ENCODE measurements at places on chromosomes 7 and 10.

- DNase-seq, result no peak
These were observed 3.3 kb downstream of the NUDT13 start for GRCh38 chr10:73113551-73113950.

DNA sequence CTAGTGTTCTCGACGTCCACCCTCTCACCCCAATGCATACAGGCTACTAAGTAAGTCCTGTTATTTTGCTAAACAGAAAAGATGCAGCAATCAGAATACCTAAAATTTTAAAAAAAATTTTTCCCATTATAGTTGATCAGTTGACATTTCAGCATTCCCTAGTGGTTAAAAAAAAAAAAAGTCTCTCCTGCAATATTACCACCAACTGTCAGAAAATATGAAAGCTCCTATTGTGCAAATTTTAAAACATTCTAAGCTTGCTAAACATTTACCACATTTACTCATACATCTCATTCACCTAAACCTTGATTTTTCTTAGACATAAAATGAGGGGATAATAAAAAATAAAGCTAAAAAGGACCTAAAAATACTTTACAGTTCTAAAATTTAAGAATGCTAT is 165.6 kb downstream of the AVL9 start:
- no peak for DNase-seq

GRCh38 chr10:20744821-20745220 is 152.3 kb downstream of the NEBL start:
- no peak for DNase-seq

GRCh38 chr10:101580486-101581399 is 7.3 kb downstream of the POLL start:
- no peak for DNase-seq

- no peak for DNase-seq
These were observed 227.7 kb downstream of the CUX1 start for GRCh38 chr7:102044984-102045673.

DNA sequence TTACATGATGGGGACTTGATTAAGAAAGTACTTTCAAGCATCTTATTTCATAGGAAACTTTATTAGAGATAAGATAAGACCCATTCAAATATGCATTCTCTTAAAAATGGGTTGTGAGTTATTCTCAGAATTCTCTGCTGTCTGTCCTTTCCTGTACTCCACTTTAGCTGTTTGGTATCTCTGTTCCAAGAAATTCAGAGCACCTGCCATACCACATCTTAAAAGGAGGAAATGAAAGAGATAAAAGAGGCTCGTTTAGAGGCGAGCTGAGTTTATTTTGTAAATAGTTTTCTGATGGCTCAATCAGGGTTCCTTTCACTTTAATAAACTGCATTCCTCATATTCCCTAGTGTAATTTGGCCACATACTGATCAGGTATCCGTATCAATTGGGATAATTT is 87.2 kb downstream of the MDFIC start:
- no peak for DNase-seq

- peak; percentile 53 for DNase-seq
These were observed at the start of gene ABI1 for GRCh38 chr10:26860443-26861204. Gene ABI1, minus strand, starts transcription at chr10:26860958. Its CDS starts 95 bp downstream, at chr10:26860863.

GRCh38 chr7:98613601-98614425 is 3.3 kb upstream of the NPTX2 start:
- no peak for DNase-seq

- no peak for DNase-seq
These were observed 16.0 kb downstream of the SND1 start for GRCh38 chr7:127667759-127668530.

GRCh38 chr10:32143302-32143847 is 87.2 kb upstream of the KIF5B start:
- no peak for DNase-seq

GRCh38 chr7:105278565-105278964 is 110.2 kb downstream of the SRPK2 start:
- DNase-seq, result no peak

GRCh38 chr7:12322903-12323300 is 80.8 kb downstream of the VWDE start:
- no peak for DNase-seq

DNA sequence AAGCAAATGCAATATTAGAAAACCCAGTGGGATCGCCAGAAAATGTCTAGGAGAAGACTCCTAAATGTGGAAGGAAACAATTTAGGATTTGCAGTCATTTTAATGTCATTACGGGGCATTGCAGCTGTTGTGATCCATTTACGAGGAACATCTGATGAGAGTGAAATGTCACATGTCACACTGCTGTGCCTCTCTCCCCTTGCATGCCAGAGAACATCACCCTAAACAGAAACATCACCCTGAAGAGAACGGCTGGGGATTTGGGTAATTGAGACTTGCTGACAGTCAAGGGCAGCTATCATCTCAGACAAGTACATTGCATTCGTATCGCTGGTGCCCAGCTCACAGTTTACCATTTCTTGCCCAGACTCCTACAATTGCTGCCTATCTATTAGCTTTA is 785.7 kb upstream of the POM121L12 start:
- DNase-seq, result no peak

GRCh38 chr7:47601119-47601880 is 19.4 kb upstream of the TNS3 start:
- no peak for DNase-seq

GRCh38 chr7:134364619-134365037 is 47.9 kb upstream of the SLC35B4 start:
- DNase-seq, result no peak

- DNase-seq, result no peak
These were observed 9.0 kb downstream of the NSMCE4A start for GRCh38 chr10:121965996-121966395.

- no peak for DNase-seq
These were observed 13.1 kb upstream of the HABP2 start for GRCh38 chr10:113539789-113540188.

DNA sequence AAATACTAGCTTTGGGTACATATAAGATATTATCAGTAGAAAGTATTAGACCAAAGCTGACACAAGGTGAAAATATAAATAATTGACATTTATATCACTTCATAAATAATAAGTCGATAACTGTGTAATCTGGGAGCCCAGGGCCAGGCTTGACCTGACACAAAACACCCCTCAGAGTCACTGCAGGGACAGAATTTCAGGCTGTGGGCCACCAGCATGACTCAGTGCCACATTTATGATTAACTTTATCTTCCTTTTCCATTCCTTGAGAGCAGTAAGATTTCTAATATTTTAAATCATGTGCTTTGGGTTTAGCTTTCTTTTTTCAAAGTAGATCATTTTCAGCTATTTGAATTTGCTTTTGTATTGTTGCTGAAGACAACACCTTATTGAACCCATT is 102.9 kb upstream of the NFE2L3 start:
- no peak for DNase-seq

DNA sequence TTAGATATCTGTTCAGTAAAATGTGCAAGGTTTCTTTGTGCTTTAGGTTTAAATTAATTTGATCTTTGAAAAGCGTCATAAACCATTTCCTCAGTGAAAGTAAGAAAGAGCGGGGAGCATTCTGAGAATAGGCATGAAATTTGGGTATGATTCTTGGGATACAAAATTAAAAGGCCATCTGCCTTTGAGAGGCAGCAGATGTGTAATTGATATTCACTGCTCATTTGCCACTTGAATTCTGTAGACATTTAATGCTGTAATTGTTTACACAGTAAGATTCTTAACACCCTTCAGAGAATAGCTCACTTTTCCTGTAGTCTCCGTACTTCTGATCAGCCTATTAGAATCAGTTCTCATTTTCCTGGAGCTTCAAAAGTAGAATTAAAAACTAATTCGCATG is 18.7 kb downstream of the FRMD4A start:
- DNase-seq, result no peak

- no peak for DNase-seq
These were observed 10.8 kb downstream of the ANTXRL start for GRCh38 chr10:46297406-46298204.

- no peak for DNase-seq
These were observed 45.5 kb downstream of the JAKMIP3 start for GRCh38 chr10:132111121-132111731.

Measured in 8988T (cell line).